ENCODE measurements at places on chromosomes 16 and 17. TPM values are rescaled to one million over a fixed set of nuclear protein-coding genes. Genes with fewer than 3 reads are reported as not detected.

OR2C1 gene
- not detected for total RNA-seq

NPIPB9 gene
- total RNA-seq, result 4.1 TPM

OTOP2 gene
- not detected for total RNA-seq

EVPL gene
- total RNA-seq, result 0.21 TPM

HOXB6 gene
- 5.8 TPM for total RNA-seq

GJD3 gene
- 1.8 TPM for total RNA-seq

GRCh38 chr17:44972953-44973352, 4.8 kb upstream of the C1QL1 start:
- H3K4me3 ChIP-seq, result no peak overlapping the region
- H3K4me1 ChIP-seq, result no peaks in the 10 kb centered on the region
- no peaks in the 10 kb centered on the region for H3K36me3 ChIP-seq
- no peaks in the 10 kb centered on the region for H3K27me3 ChIP-seq

- H3K27ac ChIP-seq, result no peak overlapping the region
- H3K4me3 ChIP-seq, result no peak overlapping the region
- H3K27me3 ChIP-seq, result no peaks in the 10 kb centered on the region
These were observed 25.5 kb downstream of the KDM8 start for GRCh38 chr16:27228621-27229501.

GRCh38 chr16:77850636-77851333, 62.4 kb downstream of the VAT1L start:
- no peaks in the 10 kb centered on the region for H3K27me3 ChIP-seq
- no peaks in the 10 kb centered on the region for H3K36me3 ChIP-seq
- no peak overlapping the region for H3K4me3 ChIP-seq
- no peaks in the 10 kb centered on the region for H3K4me1 ChIP-seq

GRCh38 chr17:29294580-29294900, 592 bp upstream of the NUFIP2 start:
- no peak for DNase-seq
- H3K4me1 ChIP-seq, result no peaks in the 10 kb centered on the region
- peak overlapping the region; percentile 43 for H3K4me3 ChIP-seq
- H3K27me3 ChIP-seq, result peaks cover 1% of the 10 kb centered on the region
- H3K36me3 ChIP-seq, result no peaks in the 10 kb centered on the region

DNA sequence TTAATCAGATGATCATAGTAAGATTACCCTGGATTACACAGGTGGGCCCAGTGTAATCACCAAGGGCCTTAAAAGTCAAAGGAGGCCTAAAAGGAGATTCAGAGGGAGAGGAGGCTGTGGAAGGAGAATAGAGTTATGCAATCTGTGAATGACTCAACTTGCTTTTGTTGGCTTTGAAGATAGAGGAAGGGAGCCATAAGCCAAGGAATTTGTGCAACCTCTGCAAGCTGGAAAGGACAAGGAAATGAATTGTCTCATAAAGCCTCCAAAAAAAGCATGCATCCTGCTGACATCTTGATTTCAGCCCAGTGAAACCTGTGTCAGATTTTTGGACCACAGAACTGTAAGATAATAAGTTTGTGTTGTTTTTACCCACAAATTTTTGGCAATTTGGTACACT, 109.6 kb downstream of the CNTNAP4 start:
- no peaks in the 10 kb centered on the region for H3K27me3 ChIP-seq
- H3K4me1 ChIP-seq, result no peaks in the 10 kb centered on the region
- no peak overlapping the region for H3K4me3 ChIP-seq
- H3K36me3 ChIP-seq, result no peaks in the 10 kb centered on the region
- no peak overlapping the region for H3K27ac ChIP-seq

DNA sequence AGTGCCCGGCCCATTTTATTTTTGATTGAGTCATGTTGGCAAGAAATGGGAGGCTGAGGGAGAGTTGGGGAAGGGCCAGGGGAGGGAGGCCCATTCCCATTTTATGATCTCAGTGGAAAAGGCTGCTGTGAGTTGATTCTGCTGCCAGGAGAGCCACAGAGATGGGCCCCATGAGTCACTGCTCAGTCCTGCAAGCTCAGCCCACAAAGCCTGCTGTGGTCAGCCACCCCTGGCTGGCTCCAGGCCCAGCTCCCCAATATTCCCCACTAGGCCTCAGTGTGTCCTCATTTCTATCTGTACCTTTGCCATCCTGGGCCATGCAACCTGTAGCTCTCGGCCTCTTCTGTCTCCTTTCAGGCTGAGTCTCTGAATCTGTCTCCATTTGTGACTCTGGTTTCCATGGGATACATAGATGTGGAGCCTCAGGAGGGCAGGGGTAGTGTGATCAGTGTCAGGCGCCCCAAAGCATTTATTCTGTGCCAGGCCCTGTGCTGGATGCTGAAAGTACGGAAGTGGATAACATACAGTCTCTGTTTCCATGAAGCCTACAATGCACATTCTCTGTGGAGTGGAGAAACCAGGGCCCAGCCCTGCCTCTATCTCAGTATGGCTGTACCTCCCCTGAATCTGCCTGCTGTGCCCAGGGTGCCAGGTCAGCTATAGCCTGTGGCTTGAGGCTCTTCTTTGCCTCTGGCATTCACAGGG, 1.9 kb upstream of the PLEKHG4 start:
- peak; percentile 90 for DNase-seq
- H3K36me3 ChIP-seq, result no peaks in the 10 kb centered on the region
- no peak overlapping the region for H3K4me3 ChIP-seq
- peak overlapping the region; percentile 24 for H3K27ac ChIP-seq
- no peaks in the 10 kb centered on the region for H3K4me1 ChIP-seq
- no peaks in the 10 kb centered on the region for H3K27me3 ChIP-seq

DNA sequence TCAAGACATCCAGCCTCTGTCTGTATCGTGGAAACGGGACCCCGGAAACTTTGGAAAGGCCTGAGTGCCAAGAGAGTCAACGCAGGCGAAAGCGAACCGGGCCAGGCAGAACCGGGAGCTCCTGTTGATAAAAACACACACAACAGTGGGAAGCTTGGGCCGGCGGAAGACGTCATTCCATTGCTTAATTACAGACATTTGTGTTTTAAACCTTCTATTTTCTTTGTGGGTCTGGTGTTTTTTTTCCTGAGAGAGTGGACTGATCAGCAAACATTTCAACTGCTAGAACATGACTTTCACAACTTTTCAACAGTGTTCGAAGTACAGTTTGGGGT, 878 bp upstream of the RNF157 start:
- peak; percentile 63 for DNase-seq
- no peaks in the 10 kb centered on the region for H3K27me3 ChIP-seq

GRCh38 chr16:81505011-81505661, 60.5 kb downstream of the CMIP start:
- H3K36me3 ChIP-seq, result no peaks in the 10 kb centered on the region
- H3K27ac ChIP-seq, result no peak overlapping the region
- no peak for DNase-seq
- no peaks in the 10 kb centered on the region for H3K4me1 ChIP-seq
- no peak overlapping the region for H3K4me3 ChIP-seq

DNA sequence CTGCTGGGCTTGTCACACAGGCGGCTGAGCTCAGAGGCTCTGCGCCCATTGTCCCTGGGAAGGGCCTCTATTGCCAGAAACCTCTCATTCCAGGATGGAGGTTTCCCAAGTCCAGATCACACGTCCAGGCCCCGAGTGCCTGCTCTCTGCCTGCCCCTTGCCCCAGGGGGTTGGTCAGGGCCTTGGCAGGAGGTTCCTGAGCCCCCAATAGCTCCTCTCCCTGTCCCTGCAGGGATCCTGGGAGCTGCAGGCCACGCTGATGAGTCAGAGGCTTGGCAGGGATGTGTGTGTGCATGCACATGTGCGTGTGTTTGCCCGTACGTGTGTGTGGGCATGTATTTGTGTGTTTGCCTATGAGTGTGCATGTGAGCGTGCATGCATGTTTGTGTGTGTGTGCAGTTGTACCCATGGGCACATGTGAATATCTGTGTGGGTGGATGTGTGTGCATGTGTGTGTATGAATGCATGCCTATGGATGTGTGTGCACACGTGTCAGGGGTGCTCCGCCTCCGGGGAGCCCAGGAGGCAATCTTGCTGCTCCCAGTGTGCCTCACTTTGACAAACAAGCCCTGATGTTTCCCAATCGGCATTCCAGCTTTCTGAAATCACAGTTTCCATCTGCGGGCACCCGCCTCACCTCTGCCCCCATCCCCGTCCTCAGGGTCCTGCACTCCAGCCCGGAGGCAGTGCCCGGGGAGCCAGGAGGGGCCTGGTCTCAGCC, 98.4 kb upstream of the GSE1 start:
- no peaks in the 10 kb centered on the region for H3K27me3 ChIP-seq
- no peaks in the 10 kb centered on the region for H3K36me3 ChIP-seq
- DNase-seq, result peak; percentile 93
- H3K4me3 ChIP-seq, result no peak overlapping the region

DNA sequence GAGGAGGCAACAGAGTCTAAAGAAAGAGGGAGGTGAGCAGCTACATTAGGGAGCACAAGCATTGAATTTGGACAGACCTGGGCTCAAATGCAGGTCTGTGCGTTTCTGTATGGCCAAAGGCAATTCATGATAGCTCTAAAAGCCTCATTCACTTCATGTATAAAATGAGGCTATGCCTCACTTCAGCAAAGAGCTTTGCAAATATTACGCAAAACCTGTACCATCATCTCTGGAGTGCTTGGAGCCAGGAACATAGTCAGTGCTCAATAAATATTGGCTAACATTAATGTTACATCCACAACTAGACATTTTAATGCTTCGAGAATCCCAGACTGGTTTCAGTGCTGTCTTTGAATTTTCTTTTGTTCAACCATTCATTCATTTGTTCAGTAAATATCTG, 254.7 kb upstream of the CDH11 start:
- H3K4me1 ChIP-seq, result peaks cover 3% of the 10 kb centered on the region
- DNase-seq, result no peak
- no peak overlapping the region for H3K27ac ChIP-seq
- no peaks in the 10 kb centered on the region for H3K36me3 ChIP-seq
- no peak overlapping the region for H3K4me3 ChIP-seq

GRCh38 chr17:17897442-17897841, 60.7 kb upstream of the SREBF1 start:
- no peaks in the 10 kb centered on the region for H3K27me3 ChIP-seq
- no peak overlapping the region for H3K27ac ChIP-seq
- no peak overlapping the region for H3K4me3 ChIP-seq
- H3K36me3 ChIP-seq, result no peaks in the 10 kb centered on the region
- H3K4me1 ChIP-seq, result peaks cover 3% of the 10 kb centered on the region

DNA sequence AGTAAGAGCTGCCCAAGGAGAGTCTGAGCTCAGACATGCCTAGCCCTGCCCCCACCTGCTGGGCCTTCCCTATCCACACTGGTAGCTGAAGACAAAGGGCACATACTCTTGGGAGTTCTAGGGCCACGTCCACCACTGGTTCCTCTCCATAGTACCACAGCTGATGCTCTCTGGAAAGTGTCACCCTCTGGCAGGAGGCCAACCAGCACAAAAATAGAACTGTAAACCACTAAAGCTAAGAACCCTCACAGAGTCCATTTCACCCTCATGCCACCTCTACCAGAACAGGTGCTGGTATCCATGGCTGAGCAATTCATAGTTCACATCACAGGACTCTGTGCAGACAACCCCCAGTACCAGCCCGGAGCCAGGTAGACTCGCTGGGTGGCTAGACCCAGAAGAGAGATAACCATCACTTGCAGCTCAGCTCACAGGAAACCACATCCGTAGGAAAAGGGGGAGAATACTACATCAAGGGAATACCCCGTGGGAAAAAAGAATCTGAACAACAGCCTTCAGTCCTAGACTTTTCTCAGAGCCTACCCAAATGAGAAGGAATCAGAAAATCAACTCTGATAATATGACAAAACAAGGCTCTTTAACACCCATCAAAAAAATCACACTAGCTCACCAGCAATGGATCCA, 115.3 kb downstream of the CEP112 start:
- H3K27ac ChIP-seq, result no peak overlapping the region
- no peaks in the 10 kb centered on the region for H3K36me3 ChIP-seq
- DNase-seq, result no peak

DNA sequence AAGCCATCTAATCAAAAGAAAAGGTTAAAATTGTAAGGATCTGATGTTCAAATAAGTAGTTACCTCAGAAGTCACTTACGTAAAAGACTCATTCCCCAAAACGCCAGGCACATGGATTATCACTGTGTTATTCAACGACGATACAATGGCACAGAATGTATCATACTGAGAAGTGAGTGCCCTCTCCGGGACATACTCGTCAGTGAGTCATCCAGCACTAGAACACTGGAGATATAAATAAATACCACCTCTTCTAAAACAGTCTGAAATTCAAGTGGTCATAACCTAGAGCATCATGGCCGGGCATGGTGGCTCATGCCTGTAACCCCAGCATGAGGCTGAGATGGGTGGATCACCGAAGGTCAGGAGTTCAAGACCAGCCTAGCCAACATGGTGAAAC, 24.9 kb downstream of the USP31 start:
- no peak overlapping the region for H3K4me3 ChIP-seq
- H3K36me3 ChIP-seq, result no peaks in the 10 kb centered on the region
- H3K27ac ChIP-seq, result no peak overlapping the region

DNA sequence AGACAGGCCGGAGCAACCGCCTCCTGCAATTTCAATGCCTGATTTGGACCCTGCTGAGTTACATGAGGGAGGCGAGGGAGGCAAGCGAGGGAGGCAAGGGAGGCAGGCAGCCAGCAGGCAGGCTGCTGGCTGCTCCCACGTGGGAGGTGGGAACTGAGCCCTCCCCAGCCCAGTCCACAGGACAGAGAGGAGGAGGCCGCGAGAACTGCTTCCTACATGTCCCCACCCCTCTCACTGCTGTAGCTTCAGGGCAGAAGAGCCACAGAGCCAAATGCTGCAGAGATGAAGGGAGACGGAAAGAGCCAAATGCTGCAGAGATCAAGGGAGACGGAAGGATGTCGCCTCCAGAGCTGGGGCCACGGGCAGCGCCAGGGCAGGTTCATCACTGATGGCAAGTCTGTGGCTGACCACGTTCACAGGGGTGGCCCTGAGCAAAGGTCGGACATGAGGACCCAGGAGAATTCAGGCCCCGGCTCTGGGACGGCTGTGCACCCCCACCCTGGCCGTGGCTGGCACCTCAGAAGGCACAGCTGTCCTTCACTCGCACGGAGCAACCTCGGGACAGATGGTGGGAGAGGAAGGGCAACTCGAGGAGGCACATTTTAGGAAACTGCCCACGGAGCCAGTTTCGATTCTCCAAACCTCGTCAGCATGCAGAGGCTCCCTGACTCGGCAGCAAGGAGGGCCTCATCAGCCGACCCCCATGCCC, 21.5 kb downstream of the RPH3AL start:
- no peaks in the 10 kb centered on the region for H3K27me3 ChIP-seq
- no peaks in the 10 kb centered on the region for H3K36me3 ChIP-seq
- H3K4me1 ChIP-seq, result no peaks in the 10 kb centered on the region
- H3K27ac ChIP-seq, result no peak overlapping the region
- H3K4me3 ChIP-seq, result no peak overlapping the region
- DNase-seq, result peak; percentile 73

DNA sequence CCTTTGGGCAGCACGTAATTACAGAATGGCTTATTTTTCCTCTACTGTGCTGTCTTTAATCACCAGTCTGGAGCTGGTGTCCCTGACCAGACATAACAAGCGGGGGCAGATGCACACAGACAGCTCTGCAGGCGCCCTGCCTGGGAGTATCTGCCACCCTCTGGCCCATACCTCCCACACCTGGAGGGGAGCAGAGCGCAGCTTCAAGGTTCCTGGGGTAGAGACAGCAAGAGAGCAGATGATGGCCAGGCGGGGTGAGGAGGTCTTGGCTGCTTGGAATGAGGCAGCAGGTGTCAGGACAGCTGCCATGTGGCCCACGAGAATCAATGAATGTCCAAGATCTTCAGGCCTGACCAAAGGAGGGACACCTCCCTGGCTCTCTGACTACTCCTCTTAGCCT, 23.8 kb downstream of the TMEM94 start:
- H3K4me1 ChIP-seq, result no peaks in the 10 kb centered on the region
- no peak overlapping the region for H3K4me3 ChIP-seq
- H3K27me3 ChIP-seq, result no peaks in the 10 kb centered on the region
- DNase-seq, result peak; percentile 40
- H3K36me3 ChIP-seq, result no peaks in the 10 kb centered on the region
- H3K27ac ChIP-seq, result no peak overlapping the region
